ENCODE measurements at places on chromosomes 1 and 21.

DNA sequence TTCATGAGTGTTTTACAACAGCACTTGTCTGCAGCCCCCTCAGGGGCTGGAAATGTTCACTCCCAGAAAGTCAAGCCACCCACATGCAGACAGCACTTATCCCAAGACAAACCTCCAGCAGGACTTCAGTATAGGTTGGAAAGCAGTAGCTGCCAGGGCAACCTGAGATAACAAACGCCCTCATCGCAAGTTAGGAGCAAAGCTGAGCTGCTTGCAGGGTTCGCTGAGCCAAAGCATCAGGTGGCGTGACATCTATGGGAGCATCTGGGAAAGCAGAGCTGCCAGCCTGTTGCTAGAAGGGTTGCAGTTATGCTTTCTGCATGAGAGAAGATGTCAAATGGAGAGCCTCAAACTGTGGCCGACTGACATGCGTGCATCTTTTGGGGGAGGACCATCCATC is 4.2 kb upstream of the STXBP3 start:
- DNase-seq, result no peak

DNA sequence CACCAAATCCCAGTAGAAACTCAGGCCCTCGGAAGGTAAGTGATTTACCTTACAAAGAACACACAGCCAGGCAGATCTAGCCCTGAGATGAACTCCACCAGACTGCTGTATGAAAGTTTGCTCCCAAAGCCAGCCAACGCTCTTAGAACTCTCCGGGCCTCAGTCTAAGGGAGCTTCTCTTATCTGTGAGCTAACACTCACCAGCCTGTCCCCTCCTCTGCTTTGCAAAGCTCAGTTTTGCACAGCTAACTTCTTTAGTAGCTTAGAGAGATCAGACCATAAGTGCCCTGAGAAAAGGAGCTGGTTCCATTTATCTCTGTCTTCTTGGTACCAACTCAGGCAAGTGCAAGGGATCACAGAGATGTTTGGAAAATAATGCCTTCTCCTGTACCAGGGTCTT is 195.8 kb upstream of the JUN start:
- DNase-seq, result no peak

- no peak for DNase-seq
These were observed 237.3 kb downstream of the RHOU start for GRCh38 chr1:228972576-228972975.

- no peak for DNase-seq
These were observed 61.9 kb downstream of the TBCE start for GRCh38 chr1:235429143-235429542.

Measured in NCI-H2107 (cell line).